ENCODE measurements at places on chromosomes 6 and 20. TPM values are rescaled to one million over a fixed set of nuclear protein-coding genes. Genes with fewer than 3 reads are reported as not detected.

FNDC11 gene
- total RNA-seq = 0.12 TPM

DEK gene
- 53.6 TPM for total RNA-seq

LINC00237 gene
- total RNA-seq = not detected

ARHGAP18 gene
- 15.4 TPM for total RNA-seq

OOEP gene
- not detected for total RNA-seq

DEFB132 gene
- total RNA-seq = not detected

E2F1 gene
- 1.3 TPM for total RNA-seq

TGM3 gene
- total RNA-seq = not detected

RNF217 gene
- 8.5 TPM for total RNA-seq

LGSN gene
- not detected for total RNA-seq

KIF25 gene
- total RNA-seq = not detected

OPN5 gene
- total RNA-seq = not detected

SYNDIG1 gene
- total RNA-seq = 0.19 TPM

FARS2 gene
- total RNA-seq = 14.4 TPM

ANKRD66 gene
- not detected for total RNA-seq

SRSF12 gene
- 0.62 TPM for total RNA-seq

PPP1R14C gene
- not detected for total RNA-seq

TINAG gene
- not detected for total RNA-seq

TRIM15 gene
- total RNA-seq = not detected

Data from cardiac ventricle fibroblast (primary cell).